ENCODE measurements at places on chromosomes 4 and X. TPM values are rescaled to one million over a fixed set of nuclear protein-coding genes. Genes with fewer than 3 reads are reported as not detected.

GRCh38 chrX:39836802-39837420 is 260.8 kb downstream of the BCOR start:
- DNase-seq = no peak

TMSB15A gene
- 44.2 TPM for total RNA-seq

DNA sequence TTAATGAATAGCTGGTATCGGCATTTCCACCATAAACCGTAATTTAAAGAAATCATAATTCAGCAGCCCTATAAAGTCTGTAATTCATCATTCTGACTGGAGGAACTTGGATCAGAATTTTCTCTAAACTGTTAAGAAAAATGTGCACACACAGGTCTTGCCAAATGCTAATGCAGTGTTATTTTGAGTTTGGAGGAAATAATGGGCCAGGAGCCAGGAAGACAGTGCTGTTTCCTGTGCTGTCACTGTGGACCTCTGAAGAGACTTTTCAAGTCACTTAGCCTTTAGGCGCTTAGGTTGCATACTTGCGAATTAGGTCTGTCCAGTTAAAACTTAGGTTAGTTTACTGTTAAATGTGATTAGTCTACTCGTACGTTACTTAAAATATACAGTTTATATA is 137.5 kb upstream of the ANXA3 start:
- no peak for DNase-seq

GRCh38 chrX:19343535-19344408 is at the start of gene PDHA1:
Gene PDHA1, plus strand, starts transcription at chrX:19343927. Its CDS starts 111 bp downstream, at chrX:19344038.
- DNase-seq = peak; percentile 92

- no peak for DNase-seq
These were observed 162.7 kb downstream of the NAF1 start for GRCh38 chr4:163003979-163004378.

- DNase-seq = no peak
These were observed 90.3 kb downstream of the ARX start for GRCh38 chrX:24925430-24925829.

- no peak for DNase-seq
These were observed 22.7 kb upstream of the GRPR start for GRCh38 chrX:16100673-16101072.

PDK3 gene
- 1.6 TPM for total RNA-seq

DDIT4L gene
- 2.6 TPM for total RNA-seq

GRCh38 chr4:87543835-87544461 is 14.8 kb upstream of the SPARCL1 start:
- no peak for DNase-seq

DNA sequence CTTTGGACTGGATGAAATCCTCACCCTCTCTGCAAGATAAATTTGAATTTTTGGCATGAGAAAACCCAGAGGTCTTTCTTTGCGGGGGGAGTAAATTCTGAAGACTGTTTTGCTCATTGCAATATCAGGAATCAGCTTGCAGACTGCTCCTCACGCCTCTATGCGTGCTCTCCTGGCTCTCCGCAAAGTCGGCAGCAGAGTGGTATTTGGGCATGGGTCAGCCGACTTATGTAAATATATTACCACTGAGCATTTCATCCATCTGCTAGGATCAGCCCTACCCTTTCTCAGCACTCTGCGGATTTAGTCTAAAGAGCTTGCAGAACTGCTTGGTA is 288.0 kb downstream of the ASMT start:
- no peak for DNase-seq

ADH1B gene
- total RNA-seq = not detected

DNA sequence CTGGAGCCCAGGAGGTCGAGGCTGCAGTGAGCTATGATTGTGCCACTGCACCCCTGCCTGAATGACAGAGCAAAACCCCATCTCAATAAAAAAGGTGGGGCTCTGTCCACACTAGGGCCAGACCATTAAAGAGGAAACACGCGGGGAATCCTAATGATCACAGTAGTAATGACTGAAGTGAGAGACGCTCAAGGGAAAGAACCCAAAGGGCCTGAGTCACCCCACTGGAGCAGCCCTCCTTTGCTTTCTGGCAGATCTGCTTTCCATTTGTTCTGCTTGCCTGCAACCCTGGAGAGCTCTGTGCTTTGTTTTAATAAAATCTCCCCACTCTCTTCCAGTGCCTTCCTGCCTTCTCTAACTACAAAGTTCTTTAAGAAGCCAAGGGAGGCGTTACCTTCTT is 5.0 kb downstream of the TFDP3 start:
- no peak for DNase-seq

GRCh38 chrX:13700380-13700779 is 11.5 kb downstream of the RAB9A start:
- no peak for DNase-seq

GRCh38 chrX:31007321-31007720 is 64.5 kb downstream of the FTHL17 start:
- DNase-seq = no peak

GRCh38 chr4:15231265-15232091 is 196.4 kb upstream of the C1QTNF7 start:
- DNase-seq = peak; percentile 66

Data from SJSA1 (cell line).